ENCODE measurements at places on chromosomes 1 and 21.

DNA sequence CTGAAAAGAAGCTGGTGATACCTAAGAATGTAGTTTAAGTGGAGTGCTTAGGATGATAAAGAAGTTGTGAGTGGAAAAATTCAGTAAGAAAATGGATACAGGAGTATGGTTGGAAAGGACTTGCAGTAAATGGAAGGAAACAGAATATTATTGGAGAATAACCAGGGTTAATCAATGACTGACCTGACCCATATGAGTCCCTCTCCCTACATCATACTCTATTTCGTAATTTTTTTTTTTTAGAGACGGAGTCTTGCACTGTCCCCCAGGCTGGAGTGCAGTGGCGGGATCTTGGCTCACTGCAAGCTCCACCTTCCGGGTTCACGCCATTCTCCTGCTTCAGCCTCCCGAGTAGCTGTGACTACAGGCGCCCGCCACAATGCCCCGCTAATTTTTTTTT lies 33.4 kb upstream of the ENSA start:
- DNase-seq: no peak

DNA sequence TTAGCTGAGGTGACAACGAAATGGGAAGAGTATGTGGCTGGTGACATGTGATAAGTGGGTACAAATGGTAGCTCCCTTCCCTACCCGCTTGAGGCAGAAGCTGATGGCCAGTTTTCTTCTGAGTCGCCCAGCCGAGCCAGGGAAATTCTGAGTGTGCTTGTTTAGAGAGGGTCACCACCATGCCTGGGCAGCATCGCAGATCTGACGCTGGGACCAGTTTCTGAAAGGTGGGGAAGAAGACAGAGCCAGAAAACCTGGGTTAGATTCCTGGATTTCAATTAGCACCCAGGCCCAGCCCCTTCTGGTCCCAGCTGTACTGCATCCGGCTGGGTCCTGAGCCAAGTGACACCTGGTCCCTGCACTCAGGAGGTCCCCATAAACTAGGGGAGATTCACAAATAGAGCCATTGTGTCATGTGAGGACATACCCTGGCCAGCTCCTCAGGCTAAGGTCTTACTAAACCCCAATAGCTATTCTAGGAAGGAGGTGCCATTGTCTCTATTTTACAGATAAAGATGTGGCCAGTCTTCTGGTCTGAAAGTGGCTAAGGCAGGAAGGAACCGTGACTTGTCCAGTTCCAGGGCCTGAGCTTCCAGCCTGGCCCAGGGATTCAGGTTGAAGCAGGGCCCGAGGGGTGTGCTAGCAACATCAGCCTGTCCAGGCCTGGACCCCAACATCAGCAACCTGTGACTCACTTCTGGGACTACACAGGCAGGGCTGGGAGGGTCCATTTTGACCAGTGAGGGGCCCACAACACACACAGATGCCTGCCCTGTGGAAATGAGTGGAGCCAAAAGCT lies 1.7 kb upstream of the TMEM61 start:
- no peak for DNase-seq

GRCh38 chr1:116265931-116266863 lies 106.8 kb upstream of the ATP1A1 start:
- DNase-seq: no peak

GRCh38 chr21:17988102-17988437 lies 168.9 kb upstream of the C21orf91 start:
- DNase-seq: peak; percentile 13

DNA sequence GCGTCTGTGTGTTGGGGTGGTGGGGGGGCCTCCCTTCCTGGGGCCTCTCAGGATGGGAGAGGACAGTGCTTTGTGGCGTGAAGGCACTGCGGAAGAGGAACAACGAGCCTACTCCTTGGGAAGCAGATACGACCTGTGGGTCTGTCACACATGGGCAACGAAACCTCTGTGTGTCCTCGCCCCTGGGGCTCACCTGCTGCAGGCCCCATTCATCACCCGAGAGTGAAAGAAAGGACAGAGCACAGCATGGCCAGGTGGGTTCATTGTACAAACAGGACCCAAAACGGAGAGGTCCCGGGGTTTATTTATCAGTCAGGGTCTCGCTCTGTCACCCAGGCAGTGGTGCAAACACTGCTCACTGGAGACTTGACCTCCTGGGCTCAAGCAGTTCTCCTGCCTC lies 40.1 kb upstream of the LIN9 start:
- no peak for DNase-seq
